ENCODE measurements at places on chromosomes 2 and 18. TPM values are rescaled to one million over a fixed set of nuclear protein-coding genes. Genes with fewer than 3 reads are reported as not detected.

Gene MERTK
- 18.9 TPM for total RNA-seq

Gene ANKRD30BL
- 1.2 TPM for total RNA-seq

Gene MC2R
- total RNA-seq: not detected

Gene TRIM54
- 5.0 TPM for total RNA-seq

Gene L3MBTL4
- total RNA-seq: 5.6 TPM

Gene ATP6V1B1
- not detected for total RNA-seq

Gene UGT1A3
- not detected for total RNA-seq

- no peak overlapping the region for H3K4me3 ChIP-seq
- H3K36me3 ChIP-seq: no peaks in the 10 kb centered on the region
- H3K27me3 ChIP-seq: no peaks in the 10 kb centered on the region
- H3K4me1 ChIP-seq: no peaks in the 10 kb centered on the region
- no peak overlapping the region for H3K27ac ChIP-seq
- no peak for DNase-seq
Measured at GRCh38 chr18:37639846-37640245, 74.2 kb upstream of the CELF4 start.

DNA sequence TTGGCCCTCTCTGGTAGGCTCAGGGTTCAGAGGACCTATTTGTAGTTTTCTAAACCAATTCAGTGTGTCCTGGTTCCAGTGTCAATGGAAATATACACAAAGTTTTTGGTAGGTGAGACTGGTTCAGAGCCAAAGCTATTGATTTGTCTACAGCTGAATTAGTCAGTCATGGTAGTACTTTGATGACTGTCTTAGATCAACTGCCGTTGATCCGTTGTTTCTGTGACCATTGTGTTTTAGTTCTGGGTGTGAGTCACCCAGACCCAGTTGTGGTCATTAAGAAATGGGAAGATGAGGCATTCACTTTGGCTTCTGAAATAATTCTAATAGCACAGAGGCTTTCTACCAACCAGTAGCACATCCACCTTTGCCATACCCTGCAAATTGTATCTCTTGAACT is 16.0 kb upstream of the RPE start:
- no peak overlapping the region for H3K27ac ChIP-seq
- H3K27me3 ChIP-seq: no peaks in the 10 kb centered on the region
- no peak overlapping the region for H3K4me3 ChIP-seq
- H3K36me3 ChIP-seq: no peaks in the 10 kb centered on the region

DNA sequence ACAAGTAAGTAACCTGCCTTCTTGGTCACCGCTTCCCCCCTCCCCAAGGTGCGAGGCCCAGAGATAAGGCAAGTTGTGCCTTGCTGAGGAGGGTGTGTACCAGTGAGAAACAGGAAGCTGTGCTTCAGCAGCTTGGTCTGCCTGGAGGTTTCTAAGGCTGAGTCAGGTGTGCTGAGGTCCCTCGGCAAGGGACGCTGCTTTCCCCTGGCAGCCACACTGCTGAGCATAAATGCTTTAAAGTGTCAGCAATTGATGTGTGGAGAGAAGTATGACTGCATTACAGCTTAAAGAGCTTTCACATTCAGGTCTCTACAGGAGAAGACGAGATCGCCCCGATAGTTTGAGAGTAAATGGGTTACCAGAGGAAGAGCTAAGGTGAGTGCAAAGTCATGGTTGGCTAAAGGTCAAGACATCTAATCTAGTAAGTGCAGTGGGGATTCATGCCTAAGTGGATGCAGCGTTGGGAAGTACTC is 86.9 kb downstream of the LIMS1 start:
- H3K4me1 ChIP-seq: peaks cover 7% of the 10 kb centered on the region
- H3K36me3 ChIP-seq: no peaks in the 10 kb centered on the region
- DNase-seq: no peak
- no peak overlapping the region for H3K4me3 ChIP-seq
- no peak overlapping the region for H3K27ac ChIP-seq

- no peak overlapping the region for H3K27ac ChIP-seq
- no peaks in the 10 kb centered on the region for H3K36me3 ChIP-seq
- DNase-seq: no peak
- no peaks in the 10 kb centered on the region for H3K27me3 ChIP-seq
Measured at GRCh38 chr18:25453556-25454269, 101.7 kb upstream of the ZNF521 start.

DNA sequence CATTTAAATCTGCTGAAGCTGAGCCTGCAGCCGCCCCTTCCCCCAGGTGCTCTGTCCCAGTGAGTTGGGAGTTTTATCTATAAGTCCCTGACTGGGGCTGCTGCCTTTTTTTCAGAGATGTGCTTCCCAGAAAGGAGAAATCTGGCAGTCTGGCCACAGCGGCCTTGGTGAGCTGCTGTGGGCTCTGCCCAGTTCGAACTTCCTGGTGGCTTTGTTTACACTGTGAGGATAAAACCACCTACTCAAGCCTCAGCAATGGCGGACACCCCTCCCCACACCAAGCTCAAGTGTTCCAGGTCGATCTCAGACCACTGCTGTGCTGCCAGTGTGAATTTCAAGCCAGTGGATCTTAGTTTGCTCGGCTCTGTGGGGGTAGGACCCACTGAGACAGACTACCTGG is 97.3 kb downstream of the ACAA2 start:
- no peaks in the 10 kb centered on the region for H3K27me3 ChIP-seq
- no peak for DNase-seq
- no peaks in the 10 kb centered on the region for H3K36me3 ChIP-seq
- no peak overlapping the region for H3K4me3 ChIP-seq

- H3K27me3 ChIP-seq: no peaks in the 10 kb centered on the region
- H3K36me3 ChIP-seq: no peaks in the 10 kb centered on the region
- no peaks in the 10 kb centered on the region for H3K4me1 ChIP-seq
Measured at GRCh38 chr18:29185801-29186200, 1008.9 kb upstream of the CDH2 start.

DNA sequence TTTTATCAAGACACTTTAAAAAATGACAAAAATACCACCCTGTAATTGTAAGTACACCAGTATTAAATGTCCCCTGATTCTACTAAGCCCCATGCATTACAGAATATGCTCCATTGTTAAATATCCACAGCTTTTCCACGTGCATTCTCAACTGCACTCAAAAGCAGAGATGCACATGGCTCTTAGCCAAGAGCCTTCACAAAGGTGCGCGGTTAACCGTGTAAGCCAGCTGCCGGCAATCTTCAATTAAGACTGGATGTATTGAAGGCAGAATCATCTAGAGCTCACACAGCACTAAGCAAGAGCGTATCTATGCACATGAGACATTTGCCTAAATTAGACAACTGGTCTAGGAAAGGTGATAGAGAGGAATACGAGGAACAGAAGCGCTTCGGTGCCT is 278.3 kb downstream of the NAPG start:
- no peak for DNase-seq
- no peaks in the 10 kb centered on the region for H3K36me3 ChIP-seq
- no peak overlapping the region for H3K27ac ChIP-seq
- H3K27me3 ChIP-seq: no peaks in the 10 kb centered on the region
- H3K4me3 ChIP-seq: no peak overlapping the region

DNA sequence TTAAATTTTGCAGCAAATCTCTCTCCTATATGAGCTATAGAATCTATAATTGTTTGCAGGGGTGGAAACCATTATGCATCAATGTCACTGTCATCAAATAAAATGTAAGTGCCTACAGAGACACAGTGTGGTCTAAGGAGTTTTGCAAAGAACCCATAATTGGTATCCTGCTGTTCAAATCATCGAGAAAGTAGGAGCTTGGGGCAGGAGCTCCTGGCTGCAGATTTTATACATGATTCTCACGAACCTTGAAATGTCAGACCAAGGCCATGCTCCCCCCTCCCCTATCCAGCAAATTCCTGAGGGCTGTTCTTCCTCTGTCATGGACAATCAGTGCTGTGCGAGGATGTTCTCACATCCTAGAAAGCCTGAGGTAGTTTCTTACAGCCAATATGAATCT is 119.5 kb upstream of the CYRIA start:
- H3K4me1 ChIP-seq: no peaks in the 10 kb centered on the region
- no peak for DNase-seq
- no peaks in the 10 kb centered on the region for H3K36me3 ChIP-seq
- no peaks in the 10 kb centered on the region for H3K27me3 ChIP-seq
- no peak overlapping the region for H3K4me3 ChIP-seq

DNA sequence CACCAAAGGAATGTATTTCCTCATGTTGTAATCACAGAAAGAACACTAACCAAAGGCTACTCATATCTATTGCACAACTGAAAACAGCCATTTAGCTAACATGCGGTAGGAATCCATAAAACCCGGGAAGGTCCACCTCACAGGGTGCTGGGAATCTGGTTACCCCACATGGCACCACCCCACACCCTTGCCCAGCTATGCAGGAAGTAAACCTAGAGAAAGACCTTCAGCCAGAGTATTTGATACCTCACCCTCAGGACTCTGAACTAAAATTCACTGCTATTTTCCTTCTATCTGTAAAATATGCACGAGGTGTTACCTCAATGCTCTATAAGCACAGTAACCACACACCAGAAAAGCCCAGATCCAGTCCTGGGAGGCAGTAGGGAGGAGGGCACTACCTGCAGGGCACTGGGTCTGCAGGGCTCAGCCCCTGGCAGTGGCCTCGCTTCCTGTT is 45.8 kb downstream of the PTPN2 start:
- H3K36me3 ChIP-seq: no peaks in the 10 kb centered on the region
- no peaks in the 10 kb centered on the region for H3K27me3 ChIP-seq
- peak; percentile 20 for DNase-seq
- H3K4me3 ChIP-seq: no peak overlapping the region
- H3K4me1 ChIP-seq: no peaks in the 10 kb centered on the region
